Vagina (tissue), 2 donors: ENCODE measurements at places on chromosomes 1 and 21.

- no peak for DNase-seq
Observed at GRCh38 chr1:180280617-180281016, 50.6 kb downstream of the LHX4 start.

GRCh38 chr1:198278943-198279342 is 122.1 kb downstream of the NEK7 start:
- DNase-seq: no peak

DNA sequence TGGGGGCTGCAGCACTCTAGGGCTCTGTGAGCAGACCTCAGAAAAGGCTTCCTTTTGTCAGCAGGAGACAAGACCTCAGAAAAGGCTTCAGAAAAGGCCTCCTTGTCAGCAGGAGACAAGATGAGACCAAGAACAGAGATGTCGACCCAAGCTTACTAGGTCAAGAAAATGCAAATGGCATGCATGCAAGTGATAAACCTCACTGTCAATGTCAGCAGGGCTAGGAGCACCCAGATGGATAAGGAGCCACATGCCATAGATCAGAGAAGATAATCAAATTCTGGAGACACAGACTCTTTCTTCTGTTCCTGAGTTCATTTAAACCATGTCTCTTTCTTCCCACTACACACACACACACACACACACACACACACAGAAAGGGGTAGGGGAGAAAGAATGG is 285.9 kb downstream of the CHRM3 start:
- DNase-seq: no peak

DNA sequence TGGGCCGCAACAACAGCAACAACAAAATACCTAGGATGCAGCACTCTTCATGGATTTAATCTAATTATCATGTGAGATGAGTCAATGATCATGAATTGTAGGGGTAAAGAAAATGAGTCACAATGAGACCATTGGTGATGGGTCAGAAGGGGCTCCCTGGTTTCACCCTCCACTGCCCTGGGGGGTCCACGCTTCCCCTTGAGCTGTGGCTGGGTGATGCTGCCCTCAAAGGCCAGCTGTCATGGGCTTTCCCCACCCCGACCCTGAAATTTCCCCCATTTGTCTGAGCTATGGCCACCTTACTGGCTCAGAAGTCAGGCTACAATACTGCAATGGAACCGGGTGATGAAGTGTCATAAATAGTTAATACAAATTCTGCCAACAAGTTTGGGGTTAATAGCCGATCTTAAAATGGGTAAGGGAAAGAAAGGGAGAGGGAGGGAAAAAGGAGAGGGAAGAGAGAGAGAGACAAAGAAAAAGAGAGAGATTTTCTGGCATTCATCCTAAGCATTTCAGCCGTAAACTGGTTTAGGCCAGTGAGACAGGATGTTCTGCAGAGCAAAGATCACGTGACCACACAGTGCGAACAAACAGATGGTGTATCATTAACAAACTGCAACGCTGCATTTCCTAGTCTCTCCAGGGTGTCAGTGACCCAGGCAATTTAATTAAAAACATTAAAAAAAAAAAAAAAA is 143.4 kb upstream of the ERRFI1 start:
- DNase-seq: no peak

DNA sequence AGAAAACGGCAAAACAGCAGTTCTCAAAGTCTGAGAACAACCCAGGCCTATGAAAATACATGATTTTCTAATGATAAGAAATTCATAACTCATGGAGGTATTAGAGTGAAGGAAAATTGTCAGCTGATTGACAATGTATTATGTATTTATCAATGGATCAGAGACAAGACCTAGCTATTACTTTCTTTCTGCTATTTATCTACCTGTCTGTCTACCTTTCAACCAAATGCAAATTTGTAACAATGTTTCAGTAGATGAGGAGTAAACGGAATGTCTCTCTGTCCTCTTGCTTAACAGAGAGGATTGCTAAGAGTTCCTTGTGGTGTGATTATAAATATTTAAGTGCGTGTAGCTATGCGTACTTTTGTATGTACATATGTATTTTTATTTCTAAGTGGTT is 568.7 kb upstream of the RGS18 start:
- DNase-seq: no peak

DNA sequence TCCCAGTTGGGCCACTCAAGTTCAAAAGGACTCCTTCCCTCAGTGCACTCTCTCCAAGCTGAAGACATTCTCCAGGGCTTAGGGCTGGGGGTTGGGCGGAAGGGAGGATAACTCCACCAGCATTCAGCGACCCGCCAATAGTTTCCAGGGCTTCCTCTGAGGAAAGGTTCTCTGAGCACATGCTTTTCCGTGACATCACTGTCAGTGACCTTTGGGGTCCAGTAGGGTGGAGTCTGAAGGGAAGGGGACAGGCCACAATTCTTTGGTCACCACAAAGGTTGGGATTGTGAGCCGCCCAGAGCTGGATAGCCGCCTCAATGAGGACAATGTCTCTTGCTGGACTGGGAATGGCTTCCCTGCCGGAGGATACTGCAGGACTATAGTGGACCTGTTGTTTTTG is 22.8 kb upstream of the RXRG start:
- DNase-seq: peak; percentile 49

- no peak for DNase-seq
Observed at GRCh38 chr1:82091729-82092128, 291.0 kb downstream of the ADGRL2 start.

DNA sequence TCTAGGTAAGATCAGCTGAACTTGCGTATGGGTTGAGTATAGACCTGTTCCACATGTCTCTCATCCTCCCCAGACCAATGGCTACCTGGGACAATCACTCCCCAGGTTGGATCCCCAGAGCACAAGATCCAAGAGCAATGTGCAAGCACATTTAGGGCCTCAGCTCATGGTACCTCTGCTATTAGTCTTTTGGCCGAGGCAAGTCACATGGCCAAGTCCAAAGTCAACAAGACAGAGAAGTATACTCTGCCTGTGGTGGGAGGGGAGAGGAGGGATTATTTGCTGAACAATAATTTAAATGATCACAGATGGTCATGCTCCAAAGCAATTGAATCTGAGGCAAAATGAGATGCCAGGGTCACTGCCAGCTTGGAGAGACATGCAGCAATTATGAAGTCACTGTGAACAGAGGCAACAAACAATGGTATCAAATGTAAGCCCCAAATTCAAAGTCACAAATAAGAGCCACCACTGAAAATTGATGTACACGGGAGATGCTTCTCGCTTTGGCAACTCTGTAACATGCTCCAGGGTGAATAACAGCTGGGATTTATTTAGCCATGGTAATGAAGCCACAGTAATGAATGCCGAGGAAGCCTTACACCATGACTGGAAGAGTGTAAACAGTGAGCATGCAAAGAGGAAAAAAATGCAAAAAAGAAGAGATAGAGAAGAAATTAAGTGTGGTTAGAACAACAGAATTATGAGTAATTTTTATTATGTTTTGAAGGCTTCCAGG is 149.1 kb downstream of the ZNF281 start:
- peak; percentile 40 for DNase-seq

GRCh38 chr1:179803918-179804317 is 60.8 kb downstream of the FAM163A start:
- no peak for DNase-seq

DNA sequence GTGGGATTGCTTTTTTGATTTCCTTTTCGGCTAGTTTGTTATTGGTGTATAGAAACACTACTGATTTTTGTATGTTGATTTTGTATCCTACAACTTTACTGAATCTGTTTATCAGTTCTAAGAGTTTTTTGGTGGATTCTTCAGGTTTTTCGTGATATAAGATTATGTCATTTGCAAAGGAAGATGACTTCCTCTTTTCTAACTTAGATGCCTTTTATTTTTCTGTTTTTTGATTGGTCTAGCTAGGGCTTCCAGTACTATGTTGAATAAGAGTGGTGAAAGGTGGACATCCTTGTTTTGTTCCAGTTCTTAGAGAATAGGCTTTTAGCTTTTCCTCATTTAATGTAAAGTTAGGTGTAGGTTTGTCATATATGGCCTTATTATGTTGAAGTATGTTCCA is 13.1 kb upstream of the NHLH2 start:
- no peak for DNase-seq

DNA sequence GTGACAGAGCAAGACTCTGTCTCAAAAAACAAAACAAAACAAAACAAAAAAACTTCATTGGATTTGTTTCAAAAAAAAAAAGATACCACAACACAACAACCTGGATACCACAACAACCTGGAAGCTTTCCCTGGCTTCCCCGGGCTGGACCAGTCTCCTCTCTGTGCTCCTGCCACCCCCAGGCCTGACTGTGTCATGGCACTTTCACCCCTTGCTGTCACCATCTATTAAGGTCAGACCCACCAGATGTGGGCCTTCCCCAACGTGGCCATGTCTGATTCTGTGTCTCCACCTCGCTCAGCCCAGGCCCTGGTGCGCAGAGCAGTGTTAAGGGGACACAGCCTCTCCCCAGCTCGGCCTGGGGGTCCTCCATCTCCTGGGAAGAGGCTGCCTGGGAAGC is 28.3 kb upstream of the ACOT11 start:
- no peak for DNase-seq
